Activated CD4-positive, alpha-beta T cell treated with anti-CD3 and anti-CD28 coated beads for 24 hours (primary cell): ENCODE measurements at places on chromosomes 3 and 15.
A peak's percentile ranks its signal among the peaks of the same experiment; 100 is the strongest.

DNA sequence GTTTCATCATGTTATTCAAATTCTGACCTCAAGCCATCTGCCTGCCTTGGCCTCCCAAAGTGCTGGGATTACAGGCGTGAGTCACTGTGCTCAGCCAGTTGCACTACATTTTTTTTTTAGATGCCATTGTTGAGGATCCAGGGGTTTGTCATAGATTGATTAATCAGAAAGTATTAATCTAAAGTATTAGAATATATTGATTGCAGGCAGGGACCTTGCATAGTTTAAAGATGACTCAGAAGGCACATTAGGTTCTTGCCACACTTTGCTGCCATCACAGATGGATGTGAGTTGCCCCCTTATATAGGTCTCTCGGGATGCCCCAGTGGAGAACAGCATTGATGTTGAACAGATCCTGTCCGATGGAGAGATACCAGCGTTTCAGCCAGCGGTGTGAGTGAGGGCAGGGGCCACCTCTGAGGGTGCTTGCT is 41.1 kb downstream of the IGF1R start:
- no peak for DNase-seq

DNA sequence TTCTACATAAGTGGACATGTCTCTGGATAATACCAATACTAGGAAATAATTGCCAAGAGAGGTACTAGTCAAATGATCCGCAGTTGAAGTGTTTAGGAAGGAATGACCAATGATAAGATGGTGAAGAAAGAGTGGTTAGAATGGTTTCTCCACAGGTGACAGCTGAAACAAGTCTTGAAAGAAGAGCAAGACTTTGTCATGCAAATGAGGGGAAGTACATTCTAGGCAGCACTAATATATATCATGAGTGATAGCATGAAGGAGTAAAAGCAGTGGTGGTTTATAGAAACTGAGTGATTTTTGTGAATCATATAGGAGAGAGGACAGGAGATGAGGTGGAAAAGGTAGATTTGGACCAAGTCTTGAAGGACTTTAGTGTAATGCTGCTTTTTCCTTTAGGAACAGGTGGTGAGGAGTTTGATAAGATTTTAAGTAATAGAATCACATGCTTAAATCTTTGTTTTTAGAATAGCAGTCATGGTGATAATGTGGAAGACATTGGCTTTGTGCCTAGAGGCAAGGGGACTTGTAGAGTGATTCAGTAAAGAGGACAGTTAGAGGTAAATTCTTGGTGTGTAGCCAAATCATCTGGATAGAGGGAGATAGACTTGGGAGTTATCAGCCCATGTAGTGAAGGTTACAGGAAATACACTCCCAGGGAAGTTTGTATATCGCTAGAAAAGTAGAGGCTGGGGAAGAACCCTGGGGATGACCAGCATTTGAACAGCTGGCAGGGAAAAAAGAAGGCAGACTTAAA is 31.9 kb downstream of the SLMAP start:
- DNase-seq, result no peak

GRCh38 chr15:68025835-68026424 is 28.2 kb upstream of the PIAS1 start:
- DNase-seq, result no peak

DNA sequence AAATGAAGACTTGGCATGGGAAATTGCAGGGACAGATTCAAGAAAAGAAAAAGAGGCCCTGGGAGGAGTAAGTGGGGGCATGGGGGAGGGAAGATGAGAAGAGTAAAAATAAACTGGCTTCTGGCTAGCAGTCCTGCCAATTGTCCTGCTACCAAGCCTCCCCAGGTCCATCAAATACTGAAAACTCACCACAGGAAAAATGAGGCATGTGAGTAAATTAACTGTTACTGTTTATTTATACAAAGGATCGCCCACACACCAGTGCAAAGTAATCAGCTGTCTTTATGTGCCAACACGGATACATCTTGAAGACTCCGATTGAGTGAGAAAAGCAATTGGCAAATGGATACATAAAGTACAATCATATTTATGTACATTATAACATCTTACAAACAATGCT is 10.7 kb upstream of the KLHL25 start:
- no peak for DNase-seq

DNA sequence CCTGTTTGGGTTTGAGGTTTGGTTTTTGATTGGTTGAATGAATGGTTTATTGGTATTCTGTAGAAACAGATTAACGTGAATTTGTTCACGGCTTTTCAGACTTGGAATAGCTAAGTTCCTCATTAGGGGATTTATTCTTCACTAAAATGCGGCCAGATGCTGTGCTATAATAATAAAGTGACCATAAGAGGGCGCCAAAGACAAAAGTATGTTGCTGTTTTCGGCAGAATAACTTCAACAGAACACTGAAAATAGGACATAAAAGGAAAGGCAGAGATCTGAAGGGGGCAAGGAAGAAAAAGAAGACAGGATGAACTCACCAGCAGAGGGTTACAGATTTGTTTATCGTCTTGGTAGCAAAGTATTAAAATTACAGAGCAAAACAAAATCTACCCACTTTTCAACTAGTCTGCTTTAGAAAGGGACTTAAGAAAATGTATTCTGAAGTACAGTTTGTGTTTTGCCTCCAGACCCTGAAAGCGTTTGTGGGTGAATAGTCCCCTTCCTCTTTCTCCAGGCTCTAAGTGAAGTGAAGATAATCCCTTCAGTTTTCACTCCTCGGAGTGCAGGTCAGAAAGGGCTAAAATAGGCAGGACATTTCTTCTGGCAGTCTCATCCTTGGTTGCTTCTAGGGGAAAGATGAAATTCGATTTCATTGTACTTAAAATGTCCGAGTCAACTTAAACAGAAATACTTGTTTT is 147.6 kb downstream of the IL20RB start:
- peak; percentile 6 for DNase-seq

DNA sequence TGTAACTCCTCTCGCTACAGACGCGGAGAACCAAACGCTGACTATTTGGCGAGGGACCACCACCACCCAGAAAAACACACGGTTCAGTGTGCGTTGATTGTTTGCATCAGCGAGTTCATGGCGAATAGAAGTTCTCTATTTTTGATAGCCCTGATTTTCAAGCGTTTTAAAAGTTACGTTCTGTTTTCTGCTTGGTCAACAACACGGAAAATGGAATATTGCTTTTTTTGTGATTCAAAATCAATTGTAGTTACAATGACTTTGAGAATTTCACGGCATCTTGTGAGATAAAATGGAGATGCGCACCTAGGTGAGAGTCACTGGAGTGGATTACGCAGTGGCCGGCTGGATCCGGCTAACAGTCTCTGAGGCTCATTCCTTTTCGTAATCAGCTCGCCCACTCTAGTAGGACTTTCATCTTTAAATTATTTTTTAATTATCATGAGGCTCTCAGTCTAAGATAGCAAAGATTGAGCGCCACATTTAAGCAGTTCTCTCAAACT is 54.8 kb downstream of the CCDC54 start:
- no peak for DNase-seq

- peak; percentile 4 for DNase-seq
These were observed 966 bp downstream of the MYO1E start for GRCh38 chr15:59371458-59372351.

- no peak for DNase-seq
These were observed 82.8 kb downstream of the RORA start for GRCh38 chr15:61146091-61146930.

- no peak for DNase-seq
These were observed 407.3 kb upstream of the PPP2R3A start for GRCh38 chr3:135558150-135558783.

- no peak for DNase-seq
These were observed 120.9 kb upstream of the KCNMB2 start for GRCh38 chr3:178415384-178415783.

- no peak for DNase-seq
These were observed 109.8 kb downstream of the IGF2BP2 start for GRCh38 chr3:185715091-185715490.

- no peak for DNase-seq
These were observed 48.7 kb upstream of the BHLHE40 start for GRCh38 chr3:4930501-4930900.

DNA sequence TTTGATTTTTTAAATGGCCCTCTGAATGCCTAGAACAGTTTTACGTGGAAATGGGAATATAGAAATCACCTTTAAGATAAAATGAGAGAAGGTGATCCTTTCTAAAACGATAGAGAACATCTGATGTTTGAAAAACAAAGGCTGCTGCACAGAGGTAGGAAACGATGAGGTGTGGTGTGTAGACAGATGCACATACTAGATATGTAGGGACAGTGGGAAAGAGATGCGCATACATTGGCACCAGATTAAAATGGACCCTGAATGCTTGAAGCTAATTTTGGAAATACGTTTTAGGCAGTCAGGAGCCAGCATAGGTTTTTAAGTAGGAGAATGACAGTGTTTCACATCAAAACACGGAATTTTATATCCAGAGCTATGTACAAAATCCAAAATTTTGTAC is 29.0 kb downstream of the MAP6D1 start:
- DNase-seq, result no peak

DNA sequence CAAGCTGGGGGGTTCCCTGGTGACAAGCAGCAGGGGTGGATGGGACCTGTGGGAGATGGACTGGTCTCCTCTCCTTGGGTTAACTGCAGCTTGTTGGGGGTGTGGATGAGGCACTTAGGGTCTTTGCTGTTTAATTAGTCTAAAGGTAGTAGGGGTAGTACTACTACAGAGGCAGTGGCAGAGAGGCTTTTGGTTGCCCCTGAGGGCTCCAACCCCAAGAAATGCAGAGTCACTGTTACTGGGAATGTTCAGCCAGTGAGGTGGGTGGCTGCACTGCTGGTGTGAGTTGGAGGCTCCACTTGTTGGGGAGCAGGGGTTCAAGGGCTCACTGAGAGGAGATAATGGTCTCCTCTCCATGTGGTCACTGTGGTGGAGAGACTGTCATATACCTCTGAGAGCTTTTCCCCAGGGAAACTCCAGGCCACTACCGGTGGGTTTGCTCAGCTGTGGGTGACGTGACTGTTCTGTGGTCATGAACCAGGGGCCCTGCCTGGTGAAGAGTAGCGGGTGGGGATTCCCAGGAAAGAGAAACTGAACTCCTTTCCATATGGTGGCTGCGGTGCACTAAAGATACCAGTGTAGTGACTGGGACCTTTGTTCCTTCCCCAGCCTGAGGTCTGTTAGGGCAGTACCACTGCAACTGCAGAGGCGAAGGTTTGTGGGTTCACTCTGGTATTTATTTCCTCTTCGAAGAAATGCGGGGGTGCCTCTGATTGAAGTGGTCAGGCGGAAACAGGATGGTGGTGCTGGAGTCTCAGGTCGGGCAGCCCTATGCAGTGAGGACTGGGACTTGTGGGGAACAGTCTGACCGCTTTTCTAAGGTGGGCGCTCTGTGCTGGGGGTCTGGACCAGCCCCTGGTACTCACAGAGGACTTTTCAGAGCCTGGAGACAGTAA is 68.9 kb upstream of the TNFSF10 start:
- DNase-seq, result peak; percentile 60

DNA sequence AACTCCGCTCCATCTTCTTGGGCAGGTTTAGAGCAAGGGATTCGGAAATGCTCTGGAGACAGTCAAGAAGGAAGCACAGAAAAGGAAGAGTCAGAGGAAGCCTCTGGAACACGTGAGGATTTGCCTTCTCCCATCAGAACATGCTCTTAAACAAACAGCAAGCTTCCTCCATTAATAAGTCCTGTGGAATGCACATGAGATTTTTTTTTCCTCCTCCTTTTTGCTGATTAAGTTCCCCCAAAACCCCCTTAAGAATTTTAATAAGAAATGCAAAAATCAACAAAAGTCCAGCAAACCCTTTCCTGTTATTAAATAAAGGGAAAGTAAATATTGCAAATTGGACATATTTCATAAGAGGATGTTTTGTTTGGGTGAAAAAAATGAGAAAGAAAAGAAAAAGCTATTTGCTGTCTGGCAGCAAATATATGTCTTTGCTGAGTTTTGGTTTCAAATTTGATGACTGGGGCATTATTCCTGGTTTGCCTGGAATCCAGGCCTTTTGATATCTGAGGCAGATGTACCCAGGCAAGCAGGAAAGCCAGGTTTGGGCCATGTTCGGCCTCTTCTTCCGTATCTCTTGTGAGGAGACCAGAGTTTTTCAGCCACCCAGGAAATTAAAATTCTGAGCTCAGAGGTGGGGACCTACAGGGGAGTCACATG is 7.9 kb upstream of the TSEN2 start:
- no peak for DNase-seq

- no peak for DNase-seq
These were observed 21.5 kb upstream of the PTPN23 start for GRCh38 chr3:47359323-47359722.

DNA sequence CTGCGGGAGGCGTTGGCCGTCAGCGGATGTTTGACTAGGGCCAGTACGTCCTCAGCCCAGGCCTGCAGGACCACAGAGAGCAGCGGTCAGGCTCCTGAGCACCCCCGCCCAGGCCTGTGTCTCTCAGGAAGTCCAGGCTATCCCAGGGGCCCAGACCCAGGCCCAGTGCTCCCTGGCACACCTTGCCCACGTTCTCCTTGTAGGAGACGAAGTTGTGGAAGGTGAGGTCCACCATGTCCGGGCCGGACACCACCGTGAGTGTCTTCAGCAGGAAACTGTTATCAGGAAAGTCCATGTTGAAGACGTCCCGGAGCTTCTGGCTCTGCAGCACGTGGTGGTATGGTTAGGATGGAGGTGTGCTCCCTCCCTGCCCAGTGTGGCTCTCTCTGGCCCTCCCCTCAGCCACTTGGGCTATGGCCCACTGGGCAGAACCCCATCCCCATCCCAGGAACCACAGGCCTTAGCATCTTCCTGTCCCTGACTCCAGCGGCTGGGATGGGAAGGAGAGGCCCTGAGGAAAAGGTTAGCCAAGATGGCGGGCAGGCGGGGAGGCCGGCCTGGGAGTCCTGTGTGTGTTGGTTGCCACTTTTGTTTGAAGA is 5.3 kb downstream of the PLCB2 start:
- DNase-seq, result no peak

DNA sequence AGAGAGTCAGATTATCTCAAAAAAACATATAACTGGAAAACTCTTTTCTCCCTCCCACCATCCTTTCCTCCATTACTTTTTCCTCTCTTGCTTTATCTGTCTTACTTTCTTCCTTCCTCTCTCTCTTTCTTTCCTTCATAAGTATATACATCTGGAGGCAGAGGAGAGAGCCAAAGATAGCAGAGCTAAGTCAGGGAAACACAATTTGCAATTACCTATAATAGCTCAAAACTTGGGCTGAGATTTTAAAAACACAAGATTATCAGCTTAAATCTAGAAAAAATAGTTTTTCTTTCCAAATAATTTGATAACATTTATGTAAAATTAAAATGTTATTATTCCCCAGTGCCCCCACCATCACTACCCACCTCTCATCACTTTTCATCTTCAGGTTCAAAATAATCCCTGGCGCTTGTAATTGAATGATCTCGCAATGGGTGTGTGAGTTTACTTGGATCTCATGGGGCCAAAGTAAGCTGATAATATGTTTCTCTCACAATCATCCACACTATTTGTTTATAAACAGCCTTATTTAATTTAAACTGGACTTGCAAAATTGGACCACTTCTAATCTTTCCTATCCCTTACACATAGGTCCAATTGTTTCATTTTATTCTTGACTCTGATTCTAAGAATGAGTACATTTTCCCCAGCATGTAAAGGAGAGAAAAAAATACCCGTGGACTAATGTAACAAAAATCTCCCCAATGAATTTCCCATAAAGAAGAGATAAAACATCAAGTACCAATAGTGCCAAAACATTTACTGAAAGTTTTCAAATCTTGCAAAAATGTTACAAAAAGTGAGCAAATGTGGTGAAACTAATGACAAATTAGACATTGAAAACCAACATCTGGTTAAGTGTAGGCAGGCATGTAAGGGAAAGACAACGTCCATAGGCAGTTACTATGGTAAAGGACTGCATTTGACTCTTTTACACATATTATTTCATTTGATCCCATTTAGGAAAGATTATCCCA is 236.9 kb downstream of the DTWD1 start:
- no peak for DNase-seq
